ENCODE measurements at places on chromosomes 4 and X.

- no peak for DNase-seq
These were observed 74.5 kb upstream of the EOLA2 start for GRCh38 chrX:150012647-150013381.

DNA sequence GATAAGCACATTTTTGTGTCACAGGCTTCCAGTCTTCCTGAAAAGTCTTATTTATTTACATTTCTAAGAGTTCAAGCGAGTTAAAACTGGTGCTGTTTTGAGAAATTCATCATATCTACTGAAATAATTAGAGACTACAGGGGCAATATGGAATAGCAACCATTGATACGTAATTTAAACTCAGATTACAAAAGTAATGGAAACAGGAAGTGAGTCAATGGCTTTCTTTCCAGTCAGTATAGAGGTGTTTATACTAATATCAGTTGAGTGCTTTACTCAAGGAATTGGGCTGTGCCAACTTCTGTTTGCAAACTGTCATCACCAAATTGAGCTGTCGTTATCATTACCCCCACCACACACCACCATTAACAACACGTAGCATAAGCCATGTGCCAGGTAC is 222.7 kb downstream of the COL25A1 start:
- peak; percentile 3 for DNase-seq

- DNase-seq: peak; percentile 43
These were observed 57.8 kb upstream of the XAGE1B start for GRCh38 chrX:52574416-52575275.

DNA sequence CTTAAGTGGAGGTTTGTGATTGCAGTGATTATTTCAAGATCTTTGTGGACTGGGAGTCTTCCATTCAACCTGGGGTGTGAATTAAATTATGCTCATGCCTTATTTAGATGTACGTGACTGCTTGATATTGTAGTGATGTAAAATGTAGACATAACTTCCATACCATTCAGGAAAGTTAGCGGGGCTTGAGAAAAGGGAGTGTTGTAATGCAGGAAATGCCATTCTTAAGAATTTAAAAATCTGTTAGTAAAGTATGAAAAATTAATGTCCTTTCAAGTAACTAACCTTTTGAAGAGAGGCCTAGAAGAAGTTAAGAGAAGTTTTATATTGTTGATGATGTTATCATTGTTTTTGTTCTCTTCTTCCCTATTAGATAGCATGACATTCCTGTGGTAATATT is 318.2 kb downstream of the CCSER1 start:
- DNase-seq: no peak

DNA sequence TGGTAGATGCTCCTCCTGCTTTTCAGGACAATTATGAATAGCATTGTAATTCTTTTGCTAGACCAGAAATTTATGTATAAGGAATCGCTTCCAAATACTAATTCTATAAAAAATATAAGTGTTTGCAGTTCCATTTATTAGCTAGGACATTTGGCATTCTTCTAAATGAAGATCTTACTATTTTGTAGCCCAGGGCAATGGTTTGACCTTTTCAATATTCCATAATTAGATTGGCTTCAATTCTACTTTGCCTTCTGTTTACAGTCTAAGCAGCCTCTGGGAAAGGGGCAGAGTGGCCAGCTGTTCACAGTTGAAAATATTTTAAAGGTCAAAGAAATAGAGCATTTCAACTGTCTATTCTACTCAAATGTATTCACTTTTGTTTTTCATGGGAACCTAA is 912.1 kb upstream of the GRIA3 start:
- no peak for DNase-seq

- no peak for DNase-seq
These were observed 1.0 kb upstream of the GABRG1 start for GRCh38 chr4:46124773-46125413.

- DNase-seq: no peak
These were observed 1.7 kb downstream of the GALNT7 start for GRCh38 chr4:173170182-173170778.
